ENCODE measurements at places on chromosomes 7 and 10. TPM values are rescaled to one million over a fixed set of nuclear protein-coding genes. Genes with fewer than 3 reads are reported as not detected.

The CDK14 gene
- 53.8 TPM for total RNA-seq

The TWIST1 gene
- total RNA-seq = 2.0 TPM

The EEPD1 gene
- total RNA-seq = 10.4 TPM

The CDC14C gene
- not detected for total RNA-seq

The PNLIPRP3 gene
- not detected for total RNA-seq

The OIT3 gene
- not detected for total RNA-seq

The RET gene
- 1.0 TPM for total RNA-seq

The ARHGEF35 gene
- total RNA-seq = 7.7 TPM

The FAM25C gene
- not detected for total RNA-seq

The STEAP2 gene
- total RNA-seq = 45.9 TPM

The CHAT gene
- total RNA-seq = not detected

The DNAH11 gene
- 0.51 TPM for total RNA-seq

The TMEM213 gene
- total RNA-seq = not detected

The YKT6 gene
- total RNA-seq = 71.8 TPM

The ERVW-1 gene
- not detected for total RNA-seq

The XRCC2 gene
- 0.43 TPM for total RNA-seq

The NRAP gene
- total RNA-seq = not detected

The MUC3A gene
- 0.74 TPM for total RNA-seq

The BAIAP2L1 gene
- 1.5 TPM for total RNA-seq

The ARHGEF5 gene
- 8.8 TPM for total RNA-seq

The PCDH15 gene
- 0.60 TPM for total RNA-seq

The TUBB8 gene
- not detected for total RNA-seq

Data from posterior vena cava (tissue), 2 donors.